ENCODE measurements at places on chromosomes 5 and 9.

GRCh38 chr5:76493190-76493837 is 90.2 kb downstream of the IQGAP2 start:
- DNase-seq: no peak

DNA sequence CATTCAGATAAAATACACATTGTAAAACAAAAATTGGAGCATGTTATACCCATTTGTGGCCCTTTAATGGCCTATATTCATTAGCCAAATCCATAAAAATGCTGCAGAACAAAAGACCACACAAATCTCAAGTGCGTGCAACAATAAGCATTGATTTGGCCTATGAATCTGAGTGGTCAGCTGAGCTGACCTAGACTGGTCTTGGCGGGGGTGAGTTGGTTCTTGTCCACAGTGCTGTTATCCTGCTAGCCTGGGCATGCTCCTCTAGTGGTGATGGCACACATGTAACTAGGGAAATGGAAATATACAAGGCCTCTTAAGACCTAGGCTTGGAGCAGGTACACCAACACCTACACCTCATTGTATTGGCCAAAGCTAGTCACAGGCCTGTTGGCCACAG is 122.2 kb upstream of the TBCA start:
- DNase-seq: no peak

DNA sequence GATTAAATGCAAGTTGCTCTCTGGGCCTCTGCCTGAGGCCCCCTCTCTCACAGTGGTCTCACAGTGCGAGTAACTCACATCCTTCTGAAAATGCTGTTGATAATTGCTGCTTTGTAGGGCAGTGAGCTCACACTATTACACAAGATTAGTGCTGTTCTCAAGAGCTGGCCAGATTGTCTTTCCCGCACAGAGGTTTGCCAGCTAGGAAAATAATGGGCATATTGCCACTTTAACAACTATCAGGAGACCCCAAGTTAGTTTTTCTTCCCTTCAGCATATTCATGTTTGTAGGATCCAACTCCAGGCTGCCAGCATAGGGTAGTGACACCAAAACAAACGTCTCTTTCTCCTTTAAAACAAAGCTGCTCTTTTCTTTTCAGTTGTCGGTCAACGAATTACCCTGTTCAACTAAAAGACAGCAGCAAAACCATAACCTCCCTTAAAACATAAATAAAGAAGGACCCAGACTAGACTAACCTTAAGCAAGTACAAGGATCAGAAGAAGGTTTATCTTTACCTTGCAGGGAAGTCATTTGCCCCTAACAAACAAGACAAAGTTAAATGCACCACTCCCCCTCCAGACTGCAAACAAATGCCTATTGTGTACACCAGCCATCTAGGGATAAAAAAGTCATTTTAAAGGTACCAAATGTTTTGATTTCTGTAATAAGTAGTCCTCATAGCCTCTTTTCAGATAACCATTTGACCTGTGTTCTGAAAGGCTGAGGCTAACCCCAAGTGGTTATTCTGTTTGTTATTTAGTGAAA is 91.4 kb downstream of the VCAN start:
- DNase-seq: no peak

GRCh38 chr9:31799953-31800609 is 584.4 kb upstream of the ACO1 start:
- DNase-seq: peak; percentile 4

DNA sequence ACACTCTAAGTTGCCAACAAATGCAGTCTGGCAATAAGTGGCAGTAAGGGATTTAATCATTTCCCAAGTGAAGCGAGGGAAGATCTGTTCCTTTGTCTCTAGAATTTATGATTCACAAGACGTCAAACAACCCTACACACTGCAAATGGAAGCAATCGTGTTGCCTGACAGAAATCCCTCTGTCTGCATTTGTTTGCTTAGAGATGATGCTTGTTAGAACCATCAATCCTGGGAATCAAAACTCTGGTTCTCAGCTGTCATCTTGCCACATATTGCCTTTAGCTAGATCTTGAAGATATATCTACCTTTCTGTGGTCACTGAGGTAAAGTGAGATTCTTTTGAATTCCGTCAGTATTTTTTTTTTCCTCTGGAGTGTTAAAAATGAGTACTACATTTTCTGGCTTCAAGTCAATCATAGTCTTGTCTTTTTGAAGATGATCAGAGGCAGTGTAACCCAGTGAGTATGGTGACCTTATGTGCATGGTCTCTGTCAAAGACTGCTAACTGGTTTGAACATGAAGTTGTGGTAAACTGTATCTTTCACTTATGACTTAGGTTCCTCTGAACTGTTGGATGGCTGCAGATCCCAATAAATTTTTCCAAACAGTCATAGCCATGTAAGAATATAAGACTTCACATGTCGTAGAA is 106.4 kb upstream of the STARD4 start:
- no peak for DNase-seq

DNA sequence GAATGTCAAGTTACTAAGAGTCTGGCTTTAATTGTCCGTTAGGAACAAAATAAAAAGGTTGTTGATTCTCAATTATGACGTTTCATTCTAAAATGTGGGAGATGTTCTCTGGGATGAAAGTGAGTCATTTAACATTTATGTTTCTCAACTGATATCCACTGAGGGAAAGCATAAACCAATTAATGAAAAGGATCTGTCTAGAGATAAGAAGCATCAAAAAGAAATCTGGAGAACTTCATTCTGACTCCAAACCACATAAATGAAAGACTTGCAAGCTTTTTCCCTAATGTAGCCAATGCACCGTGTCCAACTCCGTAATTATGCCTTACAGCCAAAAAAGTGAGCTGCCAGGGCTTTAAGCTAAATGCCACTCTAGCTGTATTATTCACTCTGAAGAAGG is 654.2 kb downstream of the TLE1 start:
- DNase-seq: peak; percentile 36

- DNase-seq: no peak
Measured at GRCh38 chr5:56142614-56143372, 90.3 kb downstream of the ANKRD55 start.
